ENCODE measurements at places on chromosomes 3 and 15.

GRCh38 chr15:74368121-74368520 lies 675 bp upstream of the CYP11A1 start:
- DNase-seq = no peak

DNA sequence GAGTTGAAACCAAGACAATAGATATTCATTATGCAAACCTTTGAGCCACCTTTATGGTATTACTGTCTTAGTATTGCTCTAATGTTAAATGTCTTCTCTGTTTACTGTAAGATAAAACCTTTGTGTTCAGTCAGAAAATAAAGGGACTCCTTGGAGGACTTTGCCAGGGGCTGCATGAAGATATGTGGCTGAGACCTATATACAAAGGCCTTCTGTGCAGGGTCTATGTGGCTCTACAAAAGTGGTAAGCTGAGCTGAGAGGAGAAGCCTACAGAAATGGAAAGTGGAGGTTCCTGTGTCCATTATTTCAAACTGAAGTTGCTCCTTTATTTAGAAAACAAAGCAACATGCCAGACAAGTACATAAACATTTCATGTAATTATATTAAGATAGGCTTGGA lies 131.5 kb downstream of the FNDC3B start:
- DNase-seq = no peak

DNA sequence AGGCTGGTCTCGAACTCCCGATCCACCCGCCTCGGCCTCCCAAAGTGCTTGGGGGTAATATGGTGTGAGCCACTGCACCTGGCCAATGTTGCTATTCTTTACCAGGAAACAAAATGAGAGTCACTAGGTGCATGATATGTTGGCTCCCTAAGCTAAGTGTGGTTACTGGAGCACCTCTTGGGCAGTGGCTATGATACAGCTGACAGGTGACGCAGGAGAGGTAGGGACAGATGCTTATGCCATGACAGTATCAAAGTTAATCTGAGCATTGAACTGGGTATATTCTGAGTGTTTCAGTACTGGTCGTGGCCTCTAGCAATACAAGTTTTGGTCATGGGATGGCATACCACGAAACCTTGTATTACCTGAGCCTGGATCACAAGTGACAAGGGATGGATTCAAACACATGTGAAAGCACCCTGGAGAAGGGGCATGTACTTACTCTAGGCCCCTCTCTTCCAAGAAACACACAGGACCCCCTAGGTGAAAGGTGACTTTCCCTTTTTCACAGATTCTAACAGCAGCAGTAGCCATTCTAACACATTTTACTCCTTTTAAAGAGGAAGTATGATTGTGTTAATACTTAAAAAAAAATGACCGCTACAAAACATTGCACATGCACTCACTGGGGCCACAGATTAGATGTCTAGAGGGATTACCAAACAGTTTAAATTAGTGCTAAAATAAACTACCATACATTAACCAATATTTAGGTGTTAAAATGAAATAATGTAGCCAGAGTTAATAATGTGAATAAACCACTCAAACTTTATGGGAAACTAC lies 467.3 kb downstream of the SHQ1 start:
- no peak for DNase-seq

- no peak for DNase-seq
Measured at GRCh38 chr3:81005992-81006391, 755.5 kb downstream of the GBE1 start.

GRCh38 chr3:94115482-94115881 lies 52.6 kb downstream of the NSUN3 start:
- DNase-seq = no peak

DNA sequence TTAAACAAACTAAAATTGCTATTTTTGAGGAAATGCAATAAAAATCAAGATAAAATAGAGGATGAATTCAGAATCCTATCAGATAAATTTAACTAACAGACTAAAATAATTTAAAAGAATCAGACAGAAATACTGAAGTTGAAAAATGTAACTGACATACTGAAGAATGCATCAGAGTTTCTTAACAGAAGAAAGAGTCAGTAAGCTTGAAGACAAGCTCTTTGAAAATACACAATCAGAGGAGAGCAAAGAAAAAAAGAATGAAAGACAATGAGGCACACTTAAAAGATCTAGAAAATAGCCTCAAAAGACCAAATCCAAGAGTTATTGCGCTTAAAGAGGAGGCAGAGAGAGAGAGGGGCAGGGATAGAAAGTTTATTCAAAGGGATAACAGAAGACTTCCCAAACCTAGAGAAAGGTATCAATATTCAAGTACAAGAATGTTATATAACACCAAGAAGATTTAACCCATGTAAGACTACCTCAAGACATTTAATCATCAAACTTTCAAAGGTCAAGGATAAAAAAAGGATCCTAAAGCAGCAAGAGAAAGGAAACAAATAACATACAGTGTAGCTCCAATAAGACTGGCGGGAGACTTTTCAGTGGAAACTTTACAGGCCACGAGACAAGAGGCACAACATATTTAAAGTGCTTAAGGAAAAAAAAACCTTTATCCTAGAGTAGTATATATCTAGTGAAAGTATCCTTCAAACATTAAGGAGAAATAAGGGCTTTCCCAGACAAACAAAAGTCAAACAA lies 24.7 kb downstream of the PEAK1 start:
- DNase-seq = no peak

DNA sequence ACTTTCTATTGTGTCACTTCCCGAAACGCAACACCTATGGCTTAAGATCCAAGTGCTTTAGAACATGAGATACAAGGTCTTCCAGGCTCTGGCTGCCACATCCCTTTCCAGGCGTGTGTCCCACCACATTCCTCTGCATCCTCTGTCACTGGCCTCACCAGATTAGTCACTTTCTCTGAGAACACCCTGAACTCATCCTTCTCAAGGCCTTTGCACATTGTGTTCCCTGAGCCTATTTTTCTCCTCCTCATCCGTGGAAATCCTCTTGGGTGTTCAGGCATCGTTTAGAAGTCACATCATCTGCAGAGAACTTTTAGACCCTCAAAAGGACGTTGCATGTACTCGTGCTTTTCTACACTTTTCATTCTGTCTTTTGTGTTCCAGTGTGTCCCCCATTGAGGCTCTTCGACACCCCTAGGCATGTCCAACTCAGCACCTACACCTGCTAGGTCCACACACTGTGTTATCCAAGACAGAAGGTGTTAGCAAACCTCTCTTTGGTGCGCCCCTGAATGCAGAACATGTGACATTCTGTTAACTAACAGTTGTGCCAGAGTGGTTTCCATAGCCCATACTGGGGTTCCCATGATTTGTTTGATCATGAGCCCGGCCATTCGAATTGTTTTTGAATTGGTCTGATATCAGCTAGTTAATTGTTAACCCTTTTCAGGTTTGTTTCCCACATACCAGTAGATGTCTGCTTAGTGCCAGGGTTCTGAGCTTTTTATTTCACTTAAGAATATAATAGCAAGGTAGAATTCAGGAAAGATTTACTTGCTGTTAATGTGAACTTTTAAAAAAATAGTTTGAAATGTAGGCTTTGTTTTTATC lies 67.2 kb downstream of the LPP start:
- DNase-seq = no peak

GRCh38 chr3:126295407-126295939 lies 61.7 kb downstream of the KLF15 start:
- DNase-seq = no peak

GRCh38 chr3:5187920-5188418 lies 462 bp downstream of the EDEM1 start:
- peak; percentile 53 for DNase-seq

GRCh38 chr3:100586832-100587231 lies 22.6 kb upstream of the ADGRG7 start:
- DNase-seq = no peak

DNA sequence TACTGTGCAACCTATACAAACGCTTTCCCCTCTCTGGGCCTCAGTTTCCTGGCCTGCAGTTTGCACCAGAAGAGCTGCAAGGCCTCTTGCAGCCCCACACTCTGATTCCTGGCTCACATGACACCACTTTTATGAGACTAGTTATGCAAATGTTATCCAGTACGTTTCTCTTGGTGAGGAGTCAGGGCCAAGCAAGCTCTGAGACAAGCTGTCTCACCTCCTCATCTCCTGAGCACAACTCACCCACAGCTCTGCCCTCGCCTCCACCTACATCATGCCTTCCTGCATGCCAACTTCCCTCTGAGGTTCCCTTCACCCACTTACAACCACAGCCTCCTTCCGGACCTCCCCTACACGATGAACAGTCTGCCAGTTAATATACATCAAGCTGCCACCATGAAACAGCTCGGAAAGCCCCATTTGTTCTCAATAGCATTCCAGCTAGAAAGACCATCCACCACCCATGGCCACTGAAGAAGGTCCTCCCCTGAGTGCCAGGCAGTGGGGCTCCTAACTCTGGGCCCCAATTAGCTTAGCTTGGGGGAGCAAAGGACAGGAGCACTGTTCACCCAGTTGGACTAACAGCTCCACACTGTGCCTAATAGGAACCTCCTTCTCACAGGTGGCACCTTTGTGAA lies 25.0 kb downstream of the CRYGS start:
- peak; percentile 42 for DNase-seq

DNA sequence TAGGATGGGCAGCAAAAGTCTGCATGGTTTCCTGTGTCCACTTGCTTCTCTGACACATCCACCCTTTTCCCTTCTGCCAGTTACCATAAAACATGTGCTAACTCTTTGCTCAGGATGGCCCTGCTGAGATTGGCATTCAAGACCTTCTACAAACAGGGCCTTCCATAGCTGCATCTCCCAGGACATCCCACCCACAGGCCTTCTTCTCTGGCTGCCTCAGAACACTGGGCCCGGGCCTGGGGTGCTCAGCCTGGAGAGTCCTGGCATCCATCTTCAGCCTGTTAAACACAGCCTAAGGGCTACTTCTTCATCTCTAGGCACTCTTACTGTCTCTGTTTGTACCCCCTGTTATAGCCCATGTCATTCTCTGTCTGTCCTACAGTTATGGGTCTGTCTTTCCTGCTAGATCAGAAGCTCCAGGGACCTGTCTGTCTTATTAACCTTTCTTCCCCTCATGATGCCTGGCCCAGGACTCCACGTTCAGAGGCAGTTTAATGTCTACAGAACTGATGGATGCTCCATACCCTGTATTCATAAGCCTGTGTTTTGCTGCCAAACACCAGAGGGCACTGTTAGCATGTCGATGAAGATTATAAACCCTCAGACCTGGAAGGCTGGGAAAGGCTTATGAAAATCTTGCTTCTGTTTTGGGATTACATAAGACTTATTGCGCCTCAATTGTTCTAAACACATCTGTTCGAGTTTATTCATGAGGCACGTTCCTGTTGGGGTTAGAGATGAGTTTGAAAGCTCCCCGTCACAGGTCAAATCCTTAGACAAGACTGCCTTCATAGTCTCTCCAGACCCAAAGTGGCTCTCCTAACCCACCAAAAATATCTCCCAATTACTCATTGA lies 16.5 kb downstream of the SEMA3G start:
- no peak for DNase-seq

GRCh38 chr3:125334675-125335560 lies 40.2 kb downstream of the ZNF148 start:
- no peak for DNase-seq

GRCh38 chr3:19070325-19070724 lies 78.0 kb upstream of the KCNH8 start:
- DNase-seq = no peak

DNA sequence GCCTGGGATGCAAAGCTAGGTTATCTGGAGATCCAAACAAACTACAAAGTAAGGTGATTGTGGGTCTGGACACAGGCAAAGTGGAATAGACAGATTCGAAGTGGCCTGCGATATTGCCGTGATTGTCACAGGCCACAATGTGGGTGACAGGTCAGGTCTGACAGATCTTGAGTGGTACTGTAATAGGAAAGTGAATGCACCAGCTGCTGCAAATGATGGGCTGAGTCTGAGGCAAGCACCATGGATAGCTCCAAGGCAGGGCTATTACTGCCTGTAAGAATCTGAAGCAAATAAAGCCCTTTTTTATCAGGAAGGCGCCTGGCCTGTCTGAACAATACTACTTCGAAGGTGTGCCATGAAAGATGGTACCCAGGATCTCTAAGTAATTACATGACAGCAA lies 10.0 kb downstream of the ARMC8 start:
- DNase-seq = no peak

DNA sequence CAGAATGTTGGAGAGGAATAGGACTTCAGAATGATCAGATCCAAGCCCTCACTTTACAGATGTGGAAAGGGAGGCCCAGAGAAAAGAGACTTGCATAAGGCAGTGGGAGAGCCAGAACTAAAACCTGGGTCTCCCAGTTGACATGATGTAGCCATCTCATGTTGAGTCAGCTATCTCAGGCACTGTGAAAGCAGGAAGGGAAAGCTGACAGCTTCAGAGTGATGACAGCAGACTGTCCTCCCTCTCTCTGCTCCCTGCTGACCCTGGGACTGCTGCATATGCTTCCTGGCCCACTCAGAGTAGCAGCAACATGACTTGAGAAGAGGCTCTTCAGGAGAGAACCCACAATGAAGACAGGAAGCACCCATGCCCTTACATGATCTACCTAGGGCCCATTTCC lies 14.7 kb downstream of the FHIT start:
- no peak for DNase-seq

- no peak for DNase-seq
Measured at GRCh38 chr3:141928631-141929270, 52.3 kb downstream of the ATP1B3 start.

- no peak for DNase-seq
Measured at GRCh38 chr3:185504636-185505035, 5.8 kb upstream of the TMEM41A start.

GRCh38 chr3:56702490-56703315 lies 19.6 kb upstream of the TASOR start:
- no peak for DNase-seq

DNA sequence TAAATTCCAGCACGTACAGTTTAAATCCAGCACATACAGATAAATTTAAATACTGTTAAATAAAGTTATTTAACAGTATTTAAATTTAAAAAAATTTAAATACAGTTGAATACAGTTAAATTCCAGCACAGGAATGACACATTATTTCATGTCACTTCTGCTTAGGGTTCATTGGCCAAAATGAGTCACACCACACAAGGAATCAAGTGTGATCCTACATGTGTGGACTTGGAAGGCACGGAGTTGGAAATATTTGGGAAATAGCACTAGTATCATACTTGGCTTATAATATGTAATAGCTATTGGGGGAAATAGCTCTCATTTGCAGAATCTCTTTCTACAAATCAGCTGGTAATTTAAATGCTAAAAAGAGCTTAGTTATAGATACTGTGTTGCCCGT lies 10.6 kb downstream of the RAB7A start:
- DNase-seq = no peak

- no peak for DNase-seq
Measured at GRCh38 chr3:181212271-181212670, 222.7 kb upstream of the DNAJC19 start.

- DNase-seq = no peak
Measured at GRCh38 chr3:167406876-167407492, 26.9 kb upstream of the ZBBX start.

DNA sequence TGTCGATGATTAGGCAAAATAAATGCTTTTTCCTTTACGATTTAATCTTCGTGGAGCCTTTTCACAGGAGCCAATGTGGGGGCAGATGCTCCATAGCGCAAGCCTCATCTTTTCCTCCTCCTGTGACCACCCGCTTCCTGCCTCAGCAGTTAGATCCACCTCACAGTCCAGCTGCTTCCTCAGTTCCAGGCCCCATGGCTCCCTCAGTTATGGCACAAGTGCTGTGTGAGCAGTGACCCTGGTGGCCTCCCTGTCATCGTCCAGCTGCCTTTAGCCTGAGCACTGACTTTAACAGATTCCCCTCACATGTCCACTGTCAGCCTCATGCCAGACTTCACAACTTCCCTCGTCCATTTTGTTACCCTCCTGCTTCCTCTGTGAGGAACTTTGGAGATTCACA lies 424.6 kb upstream of the GBE1 start:
- no peak for DNase-seq

- no peak for DNase-seq
Measured at GRCh38 chr15:56205061-56205876, 38.4 kb downstream of the RFX7 start.

- no peak for DNase-seq
Measured at GRCh38 chr3:44995142-44995770, 19.2 kb downstream of the EXOSC7 start.
